Mammary epithelial cell (primary cell): ENCODE measurements at places on chromosomes 13 and 19. TPM values are rescaled to one million over a fixed set of nuclear protein-coding genes. Genes with fewer than 3 reads are reported as not detected.

Gene APOC4
- total RNA-seq = not detected

Gene ADGRE2
- total RNA-seq = 2.4 and 4.8 TPM in 2 replicates

Gene PNMA8A
- 39.3 TPM for total RNA-seq

Gene PROZ
- not detected in 2 replicates for total RNA-seq

Gene PCP2
- 0.66 TPM in 1 of 2 replicates, not detected in the other for total RNA-seq

GRCh38 chr13:69092615-69093322 is 1014.9 kb upstream of the ATXN8OS start:
- DNase-seq = no peak

GRCh38 chr13:100543872-100544602 is 44.6 kb downstream of the GGACT start:
- DNase-seq = no peak

Gene GPC6
- 31.2 TPM for total RNA-seq

DNA sequence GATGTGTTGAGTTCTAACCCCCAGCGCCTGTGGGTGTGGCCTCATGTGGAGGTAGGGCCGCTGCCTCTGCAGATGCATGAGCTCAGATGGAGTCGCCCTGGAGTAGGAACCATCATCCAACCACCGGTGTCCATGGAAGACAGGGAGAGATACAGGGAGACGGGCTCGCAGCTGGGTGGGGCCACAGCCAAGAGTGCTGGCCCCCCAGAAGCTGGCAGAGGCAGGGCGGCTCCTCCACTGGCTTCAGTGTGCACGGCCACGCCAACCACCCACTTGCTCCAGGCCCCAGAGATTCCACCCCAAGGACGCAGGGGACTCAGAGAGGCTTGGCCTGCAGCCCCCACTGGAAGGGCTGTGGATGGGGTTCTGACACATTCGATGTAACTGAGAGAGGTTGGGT is 5.4 kb upstream of the MCF2L start:
- DNase-seq = no peak

GRCh38 chr13:35714121-35714520 is 237.6 kb upstream of the MAB21L1 start:
- DNase-seq = no peak

Gene ZNF560
- total RNA-seq = under 0.01 TPM

Gene EPN1
- total RNA-seq = 135 and 156 TPM in 2 replicates

Gene GRK1
- 0.50 TPM for total RNA-seq

- no peak for DNase-seq
Observed at GRCh38 chr13:96450326-96451020, 360.6 kb downstream of the HS6ST3 start.

DNA sequence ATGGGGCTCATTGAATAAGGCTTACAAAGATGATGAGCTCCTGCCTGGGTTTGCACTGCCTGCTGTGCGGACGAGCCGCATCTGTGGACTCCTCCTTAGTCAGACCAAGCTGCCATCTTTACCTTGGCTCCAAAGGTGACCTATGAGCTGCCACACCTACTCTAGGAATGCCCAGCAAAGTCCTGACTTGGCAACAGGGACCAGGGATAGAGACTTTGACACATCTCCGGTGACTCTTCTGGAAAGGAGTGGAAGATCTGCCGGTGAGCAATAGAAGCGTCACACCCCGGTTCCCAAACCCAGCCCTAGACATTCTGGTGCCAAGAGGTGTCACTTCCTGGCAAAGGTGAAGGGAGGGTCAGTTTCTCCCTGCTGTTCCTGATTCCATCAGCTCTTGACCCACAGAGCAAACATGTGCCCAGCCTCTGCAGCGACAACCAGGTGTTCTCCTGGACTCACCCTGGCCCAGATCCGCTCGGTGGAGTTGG is 50.2 kb upstream of the GTF3A start:
- no peak for DNase-seq

GRCh38 chr19:42024622-42025111 is 30.6 kb upstream of the ATP1A3 start:
- no peak for DNase-seq

Gene CCDC169
- 0.89 and 3.1 TPM in 2 replicates for total RNA-seq

- DNase-seq = no peak
Observed at GRCh38 chr13:67943116-67943515, 713.0 kb upstream of the PCDH9 start.

Gene SIGLEC5
- not detected for total RNA-seq

GRCh38 chr13:64158908-64159307 is 2743.3 kb upstream of the PCDH20 start:
- DNase-seq = no peak

DNA sequence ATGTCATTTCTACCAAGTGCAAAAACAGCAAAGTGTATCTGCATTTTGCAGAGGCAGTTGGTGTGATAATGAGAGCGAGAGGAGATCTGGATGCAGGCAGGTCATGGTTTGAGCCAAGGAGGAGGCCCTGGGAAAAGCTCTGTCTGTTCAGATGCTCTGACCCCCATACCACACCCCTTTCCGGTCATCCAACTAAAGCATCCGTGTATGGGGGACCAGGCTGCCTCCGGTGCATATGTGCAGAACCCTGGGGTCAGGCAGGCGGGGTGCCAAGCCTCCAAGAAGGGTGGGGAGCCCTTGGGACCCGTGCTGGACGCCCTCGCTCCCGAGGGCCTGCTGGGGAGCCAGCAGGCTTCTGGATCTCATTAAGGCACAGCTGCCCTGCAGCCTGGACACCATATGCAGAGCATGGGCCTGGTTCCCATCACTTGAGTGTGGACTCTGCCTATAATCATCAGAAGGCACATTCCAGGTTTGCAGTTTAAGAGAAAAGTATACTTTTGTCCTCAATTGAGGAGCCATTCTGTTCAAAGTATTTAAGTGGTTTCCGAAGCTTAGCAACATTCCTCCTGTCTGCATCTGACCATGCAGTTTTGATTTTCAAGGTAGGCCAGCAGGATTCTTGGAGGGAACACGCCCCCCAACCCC is 56.1 kb downstream of the ALOX5AP start:
- DNase-seq = no peak

Gene MEF2B
- total RNA-seq = 0.68 and 1.3 TPM in 2 replicates

GRCh38 chr13:113650275-113650674 is 7.7 kb downstream of the ATP4B start:
- DNase-seq = no peak

DNA sequence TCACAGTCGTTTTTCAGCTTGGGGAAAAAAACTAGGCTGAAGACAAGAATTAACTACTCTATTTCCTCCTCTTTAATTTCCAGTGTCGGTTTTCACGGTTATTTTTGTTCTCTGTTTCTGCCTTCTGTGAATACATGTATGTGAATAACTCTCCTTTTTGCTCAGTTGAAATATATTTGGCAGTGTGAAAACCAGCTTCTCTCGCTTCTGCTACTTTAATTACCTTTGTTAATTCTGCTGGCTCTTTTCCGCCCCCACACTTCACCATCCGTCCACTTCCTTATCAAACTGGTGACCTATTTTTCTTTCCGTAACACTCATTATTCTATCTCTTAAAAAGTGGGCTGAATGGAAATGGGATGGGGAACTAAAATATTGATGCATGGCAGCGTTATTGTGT is 126.4 kb downstream of the POU4F1 start:
- DNase-seq = no peak

DNA sequence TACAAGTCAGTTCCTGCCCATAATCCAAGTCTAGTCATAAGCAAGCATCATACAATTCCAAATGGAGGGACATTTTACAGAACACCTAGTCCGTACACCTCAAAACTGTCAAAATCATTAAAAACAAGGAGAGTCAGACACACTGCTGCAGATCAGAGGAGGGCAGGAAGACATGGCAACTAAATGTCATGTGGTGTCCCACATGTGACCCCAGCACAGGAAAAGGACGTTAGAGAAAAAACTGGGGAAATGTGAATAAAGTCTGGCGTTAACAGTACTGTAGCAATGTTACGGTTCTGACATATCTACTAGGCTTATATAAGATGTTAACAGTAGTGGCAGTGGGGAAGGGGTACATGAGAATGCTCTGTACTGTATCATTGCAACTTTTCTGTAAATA is 2.3 kb downstream of the ZSCAN5A start:
- DNase-seq = no peak

Gene ZNF566
- total RNA-seq = 7.2 TPM

Gene EPS8L1
- total RNA-seq = 68.3 TPM

Gene CLEC17A
- not detected in 2 replicates for total RNA-seq

- no peak for DNase-seq
Observed at GRCh38 chr13:31050486-31051400, 111.0 kb downstream of the HSPH1 start.

DNA sequence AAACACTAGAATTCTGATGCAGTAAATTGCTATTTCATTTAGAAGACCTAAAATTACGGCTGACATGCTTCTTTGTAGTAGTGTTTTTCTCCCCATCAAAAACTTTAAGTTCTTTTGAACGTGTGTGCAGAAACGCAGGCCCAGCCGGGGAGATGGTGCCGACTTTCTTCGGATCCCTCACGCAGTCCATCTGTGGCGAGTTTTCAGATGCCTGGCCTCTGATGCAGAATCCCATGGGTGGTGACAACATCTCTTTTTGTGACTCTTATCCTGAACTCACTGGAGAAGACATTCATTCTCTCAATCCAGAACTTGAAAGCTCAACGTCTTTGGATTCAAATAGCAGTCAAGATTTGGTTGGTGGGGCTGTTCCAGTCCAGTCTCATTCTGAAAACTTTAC is 98.3 kb downstream of the TNFRSF19 start:
- no peak for DNase-seq

GRCh38 chr19:11090997-11091702 is 1.9 kb downstream of the LDLR start:
- no peak for DNase-seq

Gene TYK2
- total RNA-seq = 43.5 TPM

GRCh38 chr19:43124360-43124759 is 41.9 kb upstream of the PSG2 start:
- DNase-seq = no peak

GRCh38 chr13:83453723-83454122 is 428.6 kb downstream of the SLITRK1 start:
- DNase-seq = no peak

DNA sequence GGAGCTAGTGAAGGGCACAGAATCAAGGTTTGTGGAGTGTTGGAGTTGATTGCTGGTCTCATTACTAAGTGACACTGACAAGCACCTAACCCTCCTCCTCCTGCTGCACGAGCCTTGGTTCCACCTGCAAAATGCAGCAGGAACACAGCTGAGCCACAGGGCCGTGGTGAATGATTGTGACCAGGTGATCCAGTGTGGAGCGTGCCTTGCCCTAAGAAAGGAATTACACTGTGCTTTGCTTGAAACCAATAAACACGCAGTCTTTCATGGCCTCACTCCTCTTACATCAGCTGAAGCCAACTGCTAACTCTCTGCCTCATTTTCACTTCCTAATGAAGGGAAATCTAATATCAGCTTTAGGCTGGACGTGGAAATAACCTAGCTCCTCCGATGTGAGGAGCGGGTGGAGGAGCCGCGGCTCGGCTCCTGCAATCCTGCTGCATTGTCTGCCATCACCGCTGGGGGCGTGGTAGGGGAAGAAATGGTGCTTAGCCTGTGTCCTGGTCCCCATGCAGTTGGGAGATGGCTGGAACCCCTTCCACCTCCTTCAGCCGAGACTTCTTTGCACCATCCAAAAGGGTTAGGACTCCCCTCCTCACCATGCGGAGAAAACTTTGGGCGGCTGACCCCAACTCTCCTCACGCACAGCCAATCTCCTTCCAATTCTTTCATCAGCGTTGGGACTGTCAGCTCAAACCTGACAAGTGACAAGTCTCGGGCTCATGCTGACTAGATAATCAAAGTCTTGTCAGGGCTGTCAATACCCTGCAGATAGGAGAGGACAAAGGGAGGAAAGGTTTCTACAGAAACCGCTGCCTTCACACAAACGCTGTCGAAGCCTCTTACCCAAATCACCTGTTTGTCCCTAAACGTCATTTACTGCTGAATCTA is 427.9 kb downstream of the ZNF536 start:
- no peak for DNase-seq

- no peak for DNase-seq
Observed at GRCh38 chr13:28606466-28606865, 52.5 kb upstream of the POMP start.

- no peak for DNase-seq
Observed at GRCh38 chr19:4301590-4302242, 473 bp downstream of the TMIGD2 start.

Gene NECTIN2
- 51.0 TPM for total RNA-seq

GRCh38 chr19:8580710-8581281 is 3.6 kb upstream of the MYO1F start:
- DNase-seq = peak; percentile 42

DNA sequence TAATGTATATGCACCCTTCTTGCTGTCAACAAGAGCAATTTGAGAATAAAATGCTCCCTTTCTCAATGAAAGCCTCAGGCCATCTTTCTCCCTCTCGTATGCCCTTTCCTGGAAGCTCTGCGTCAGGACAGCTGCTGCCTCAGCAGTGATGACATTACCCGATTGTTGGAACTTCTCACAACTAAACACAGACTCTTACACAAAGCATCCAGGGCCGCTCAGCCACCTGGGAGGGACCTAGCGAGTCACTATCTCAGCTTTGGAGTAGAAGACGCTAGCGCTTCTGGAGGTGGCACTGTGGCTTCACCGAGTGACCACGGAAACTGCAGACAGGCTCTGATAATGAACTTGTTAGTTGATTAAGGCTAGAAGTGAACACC is 153.2 kb upstream of the SOX1 start:
- no peak for DNase-seq

DNA sequence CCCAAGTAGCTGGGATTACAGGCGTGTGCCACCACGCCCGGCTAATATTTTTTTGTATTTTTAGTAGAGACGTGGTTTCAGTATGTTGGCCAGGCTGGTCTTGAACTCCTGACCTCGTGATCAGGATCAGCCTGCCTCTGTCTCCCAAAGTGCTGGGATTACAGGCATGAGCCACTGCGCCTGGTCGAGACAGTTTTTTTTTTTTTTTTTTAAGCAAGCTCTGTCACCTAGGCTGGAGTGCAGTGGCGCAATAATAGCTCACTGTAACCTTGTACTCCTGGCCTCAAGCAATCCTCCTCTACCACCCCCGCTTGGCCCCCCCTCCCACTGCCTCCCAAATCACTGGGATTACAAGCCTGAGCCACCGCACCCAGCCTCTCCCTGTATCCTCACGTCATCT is 6.4 kb upstream of the MAP2K7 start:
- no peak for DNase-seq

DNA sequence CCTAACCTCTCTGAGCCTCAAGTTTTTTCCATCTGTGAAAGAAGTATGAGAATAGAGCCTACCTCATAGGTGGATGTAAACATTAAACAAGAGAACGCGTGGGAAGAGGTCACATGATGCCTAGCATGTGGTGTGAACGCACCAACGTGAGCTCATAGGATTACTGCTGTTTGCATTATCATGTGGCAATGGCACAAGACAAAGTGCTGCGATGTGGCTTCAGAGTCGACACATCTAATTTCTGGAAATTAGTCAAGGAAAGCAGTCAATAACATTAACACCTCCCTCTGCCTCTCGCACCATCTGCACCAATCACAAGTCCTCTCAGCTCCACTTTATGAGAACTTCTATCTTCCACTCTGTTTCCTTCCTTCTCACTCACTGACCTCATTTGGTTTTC is 489.7 kb downstream of the COG6 start:
- no peak for DNase-seq

- DNase-seq = no peak
Observed at GRCh38 chr19:35307931-35308330, 16.0 kb downstream of the MAG start.

Gene RDH8
- total RNA-seq = not detected in 2 replicates
